ENCODE measurements at places on chromosomes 4 and X.

DNA sequence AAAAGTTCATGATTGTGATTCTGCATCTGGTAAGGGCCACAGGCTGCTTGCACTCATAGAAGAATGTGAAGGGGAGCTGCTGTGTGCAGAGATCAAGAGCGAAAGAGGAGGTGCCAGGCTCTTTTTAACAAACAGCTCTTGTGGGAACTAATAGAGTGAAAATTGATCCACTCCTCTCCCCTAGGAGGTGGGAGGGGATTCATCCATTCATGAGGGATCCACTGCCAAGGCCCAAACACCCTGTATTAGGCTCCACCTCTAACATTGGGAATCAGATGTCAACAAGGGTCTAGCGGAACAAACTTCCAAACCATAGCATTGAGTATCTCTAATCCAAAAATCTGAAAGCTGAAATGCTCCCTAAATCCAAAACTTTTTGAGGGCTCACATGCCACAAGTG lies 16.4 kb upstream of the PPID start:
- no peak for DNase-seq

GRCh38 chr4:154010371-154010770 lies 221.5 kb upstream of the SFRP2 start:
- no peak for DNase-seq

- DNase-seq, result no peak
Observed at GRCh38 chr4:77921701-77922100, 59.1 kb downstream of the MRPL1 start.

GRCh38 chrX:47704736-47705135 lies 45.8 kb upstream of the UXT start:
- no peak for DNase-seq

DNA sequence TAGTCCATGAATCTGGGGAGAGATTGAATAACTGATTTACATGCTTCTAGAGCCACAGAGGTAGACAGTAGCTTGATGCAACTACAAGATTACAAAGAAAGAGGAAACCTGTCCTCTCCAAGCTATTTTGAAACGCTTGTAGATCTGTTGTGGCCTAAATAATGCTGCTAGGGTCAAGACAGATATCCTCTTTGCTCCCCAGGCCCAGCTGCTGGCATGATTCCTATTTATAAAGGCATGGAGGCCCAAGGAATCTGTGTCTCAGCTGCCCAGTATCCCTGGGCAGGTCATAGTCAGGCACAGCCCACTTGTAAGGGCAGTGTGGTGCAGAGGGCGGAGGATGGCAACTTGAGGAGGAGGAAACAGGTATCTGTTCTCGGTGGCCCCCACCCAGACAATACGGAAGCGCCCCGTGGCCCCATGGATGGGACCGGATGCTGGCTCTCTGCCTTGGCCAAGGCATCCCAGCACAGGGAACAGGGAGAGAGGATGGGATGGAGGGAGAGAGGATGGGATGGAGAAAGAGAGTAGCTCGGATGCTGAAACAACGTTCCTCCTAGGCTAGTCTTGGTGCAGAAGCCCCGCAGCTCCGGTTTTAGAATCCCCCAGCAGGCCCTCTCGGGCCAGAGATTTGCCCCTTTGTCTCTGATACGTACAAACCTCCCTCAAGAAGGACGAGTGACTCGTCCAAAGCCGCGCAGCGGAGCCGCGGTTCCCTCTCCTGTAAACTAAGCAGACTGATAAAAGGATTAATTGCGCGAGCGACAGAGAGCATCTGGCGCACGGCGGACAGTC lies 767 bp upstream of the SMIM20 start:
- no peak for DNase-seq

- no peak for DNase-seq
Observed at GRCh38 chr4:7280926-7281690, 88.8 kb downstream of the SORCS2 start.

GRCh38 chrX:70343435-70343834 lies 53.5 kb downstream of the KIF4A start:
- no peak for DNase-seq

- no peak for DNase-seq
Observed at GRCh38 chrX:107818900-107819521, 6.7 kb upstream of the MID2 start.
